ENCODE measurements at places on chromosomes 1 and 21.

GRCh38 chr1:17739050-17739449 lies 16.1 kb upstream of the ACTL8 start:
- DNase-seq = no peak

- DNase-seq = no peak
Measured at GRCh38 chr1:198528364-198528763, 12.1 kb downstream of the ATP6V1G3 start.

GRCh38 chr1:198340139-198340538 lies 183.3 kb downstream of the NEK7 start:
- no peak for DNase-seq

- DNase-seq = no peak
Measured at GRCh38 chr1:200867018-200867811, 5.6 kb upstream of the GPR25 start.

DNA sequence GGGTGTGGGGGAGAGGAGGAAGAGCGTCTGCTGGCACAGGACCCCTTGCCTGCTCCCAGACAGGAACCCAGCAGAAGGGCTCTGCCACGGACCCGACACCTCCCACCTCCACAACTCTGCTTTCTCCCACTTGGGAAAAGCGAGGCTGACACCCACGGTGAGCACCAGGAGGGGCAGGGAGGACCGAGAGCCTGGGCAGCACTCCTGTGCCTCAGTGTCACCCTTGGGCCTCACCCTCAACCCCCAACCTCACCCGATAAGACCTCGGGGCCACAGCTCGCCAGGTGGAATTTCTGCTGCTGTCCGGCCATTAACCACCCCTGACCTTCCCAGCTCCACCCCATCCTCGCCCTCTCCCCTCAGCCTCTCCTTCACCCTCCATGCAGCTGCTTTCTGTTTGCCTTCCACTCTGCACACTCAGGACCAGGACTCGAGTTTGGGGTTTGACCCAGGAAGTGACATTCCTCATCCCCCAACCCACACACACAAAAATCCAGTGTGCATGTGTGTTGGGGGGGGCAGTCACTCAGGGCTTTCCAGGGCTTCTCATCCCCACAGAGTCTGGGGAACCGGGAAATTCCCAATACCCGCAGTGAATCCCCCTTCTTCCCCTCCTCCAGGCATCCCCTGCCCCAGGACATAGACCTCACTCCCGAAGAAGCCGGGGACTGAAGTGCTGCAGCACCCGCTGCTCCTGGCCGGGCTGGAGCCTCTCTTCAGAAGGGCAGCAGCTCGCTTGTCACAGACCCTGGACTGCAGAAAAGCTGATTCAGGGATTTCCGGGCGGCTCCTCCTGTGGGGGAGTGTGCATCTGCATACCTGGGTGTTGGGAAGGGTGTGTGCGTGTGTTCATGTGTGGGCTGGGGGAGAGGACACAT lies 65.8 kb downstream of the SYT2 start:
- no peak for DNase-seq

DNA sequence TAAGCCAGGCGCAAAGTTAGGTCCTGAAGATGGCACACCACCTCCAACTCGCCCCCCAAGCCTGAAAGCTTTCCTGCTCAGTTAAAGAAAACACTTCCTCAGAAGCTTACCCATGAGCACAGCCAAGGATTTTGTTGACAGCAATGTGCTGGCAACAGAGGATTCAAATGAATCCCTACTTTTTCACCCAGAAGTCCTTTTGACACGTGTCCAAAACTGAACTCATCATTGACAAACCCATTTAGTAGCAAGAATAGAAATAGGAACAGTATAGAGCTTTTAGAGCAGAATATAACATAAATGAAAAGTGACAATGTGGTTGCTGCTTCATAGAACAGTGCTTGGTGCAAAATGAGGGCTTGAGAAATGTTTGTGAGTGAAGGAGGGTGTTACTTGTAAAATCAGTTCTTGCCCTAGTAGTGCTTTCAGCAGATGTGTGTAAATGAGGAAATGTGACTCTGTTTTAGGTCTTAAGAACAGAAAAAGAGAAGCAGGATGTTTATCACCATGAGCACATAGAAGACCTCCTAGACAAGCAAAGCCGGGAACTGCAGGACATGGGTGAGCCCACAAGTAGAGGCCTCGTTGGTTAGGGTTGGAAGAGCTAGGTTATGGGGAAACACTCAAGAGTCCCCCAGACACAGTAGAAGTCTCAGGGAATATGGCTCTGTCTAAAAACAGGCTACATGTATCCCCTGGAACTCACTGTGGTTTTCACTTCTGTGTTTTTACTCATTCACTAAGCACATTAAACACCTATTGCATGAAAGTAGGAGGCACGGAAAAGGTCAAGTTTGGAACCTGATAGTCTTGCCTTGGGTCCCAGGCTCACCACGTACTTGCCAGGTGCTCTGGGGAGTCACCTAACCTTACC lies 48.6 kb upstream of the TMEM125 start:
- no peak for DNase-seq

Measured in stimulated activated CD8-positive, alpha-beta memory T cell treated with anti-CD3 and anti-CD28 coated beads, Interleukin-7, amount 100 ng/mL, for 1 hour (primary cell).